Heart left ventricle (tissue), 16 donors: ENCODE measurements at places on chromosomes 16 and 17.

GRCh38 chr17:42193969-42194899 is at the start of gene GHDC:
TSS of gene GHDC (minus strand) at chr17:42194494. CDS start at chr17:42193581, 913 bp downstream.
- DNase-seq = peak; percentile 86

- DNase-seq = no peak
Measured at GRCh38 chr16:10610499-10611184, 30.2 kb upstream of the EMP2 start.

- no peak for DNase-seq
Measured at GRCh38 chr17:55683550-55684315, 38.9 kb downstream of the TMEM100 start.

DNA sequence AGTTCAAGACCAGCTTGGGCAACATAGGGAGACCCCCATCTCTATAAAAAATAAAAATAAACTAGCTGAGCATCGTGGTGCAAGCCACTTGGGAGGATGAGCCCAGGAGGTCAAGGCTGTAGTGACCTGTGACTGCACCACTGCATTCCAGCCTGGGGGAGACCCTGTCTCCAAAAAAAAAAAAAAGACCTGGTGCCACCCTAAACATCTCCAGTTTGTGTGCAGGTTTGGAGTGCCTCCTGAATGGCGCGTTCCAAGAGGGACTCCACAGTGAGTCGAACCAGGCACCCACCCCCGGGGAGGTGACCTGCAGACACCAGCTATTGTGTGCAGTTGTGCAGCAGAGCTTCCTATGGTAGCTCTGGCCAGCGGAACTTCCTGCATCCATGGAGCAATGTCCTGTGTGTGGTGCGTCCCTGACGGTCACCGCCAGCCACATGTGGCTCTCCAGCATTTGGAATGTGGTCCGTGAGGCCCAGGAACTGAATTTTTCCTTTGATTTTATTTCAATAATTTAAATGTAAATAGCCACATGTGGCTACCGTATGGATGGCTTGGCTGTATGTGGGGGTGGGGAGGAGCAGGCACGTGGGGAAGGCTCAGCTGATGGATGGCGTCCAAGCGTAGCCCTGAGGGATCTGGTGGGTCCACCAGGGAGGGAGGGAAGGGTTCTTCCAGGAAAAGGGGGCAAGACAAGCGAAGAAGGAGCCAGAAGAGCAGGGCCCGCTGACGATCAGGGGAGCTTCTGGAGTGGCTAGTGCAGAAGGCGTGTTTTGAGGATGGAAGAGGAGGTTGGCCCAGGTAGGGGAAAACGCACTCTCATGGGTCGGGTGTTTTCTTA is 107.1 kb upstream of the GSE1 start:
- DNase-seq = no peak

DNA sequence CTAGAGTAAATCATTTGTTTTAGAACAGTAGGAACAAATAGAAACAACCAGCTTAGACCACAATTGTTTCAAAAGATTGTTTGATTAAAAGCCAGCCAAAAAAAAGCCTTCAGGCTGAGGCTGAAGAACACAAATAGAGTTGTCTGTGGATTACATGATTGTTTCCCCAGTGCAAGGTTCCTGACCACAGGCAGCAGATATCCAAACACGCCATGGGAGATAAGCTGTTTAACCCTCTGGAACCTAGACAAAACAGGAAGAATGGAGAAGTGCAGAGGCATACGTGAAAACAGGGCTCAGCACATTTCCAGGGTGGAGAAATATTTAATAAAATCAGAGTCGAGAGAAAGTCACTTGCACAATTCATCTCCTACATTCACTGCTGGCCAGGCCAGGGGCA is 21.0 kb downstream of the ATPAF2 start:
- DNase-seq = no peak

DNA sequence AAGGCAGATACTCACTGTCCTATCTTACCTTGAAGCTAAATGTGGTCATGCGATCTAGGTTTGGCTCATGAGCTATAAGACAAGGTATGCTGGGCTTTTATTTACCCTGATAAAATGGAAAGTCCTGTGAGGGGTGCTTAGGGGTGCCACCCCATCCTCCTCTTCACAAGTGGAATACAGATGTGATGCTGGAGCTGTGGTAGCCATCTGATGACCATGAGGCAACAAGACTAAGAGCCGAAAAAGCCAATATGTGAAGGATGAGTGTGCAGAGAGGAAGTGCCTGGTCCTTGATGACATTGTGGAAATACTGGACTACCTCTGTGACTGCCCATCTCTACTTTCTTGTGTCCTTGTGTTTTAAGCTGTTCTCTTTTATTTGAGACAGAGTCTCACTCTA is 58.1 kb upstream of the TMC5 start:
- DNase-seq = no peak

- DNase-seq = no peak
Measured at GRCh38 chr16:62029947-62030346, 6.3 kb downstream of the CDH8 start.

- no peak for DNase-seq
Measured at GRCh38 chr17:68568581-68568980, 32.6 kb downstream of the FAM20A start.
